ENCODE measurements at places on chromosomes 7 and 10. TPM values are rescaled to one million over a fixed set of nuclear protein-coding genes. Genes with fewer than 3 reads are reported as not detected.

DNA sequence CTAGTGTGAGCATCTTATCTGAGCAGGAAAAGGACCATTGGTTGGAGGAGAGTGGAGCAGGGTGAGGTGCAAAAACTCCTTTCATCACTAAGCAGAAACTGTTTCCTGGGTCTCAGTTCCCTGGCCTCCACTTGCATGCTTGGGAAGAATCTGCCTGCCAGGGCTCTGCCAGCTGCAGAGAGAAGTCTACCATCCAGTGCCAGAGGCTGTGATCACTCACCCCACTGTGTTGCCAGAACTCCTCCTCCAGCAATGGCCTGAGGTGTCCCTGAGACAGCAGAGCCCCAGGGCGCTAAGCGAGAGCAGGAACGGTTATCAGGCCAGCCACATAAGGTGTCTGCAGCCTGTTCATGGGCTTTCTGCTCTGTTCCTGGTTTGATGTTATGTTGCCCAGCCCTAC, 991.4 kb downstream of the CCSER2 start:
- H3K27ac ChIP-seq, result no peak overlapping the region
- no peaks in the 10 kb centered on the region for H3K36me3 ChIP-seq
- H3K4me3 ChIP-seq, result no peak overlapping the region
- DNase-seq, result no peak

DNA sequence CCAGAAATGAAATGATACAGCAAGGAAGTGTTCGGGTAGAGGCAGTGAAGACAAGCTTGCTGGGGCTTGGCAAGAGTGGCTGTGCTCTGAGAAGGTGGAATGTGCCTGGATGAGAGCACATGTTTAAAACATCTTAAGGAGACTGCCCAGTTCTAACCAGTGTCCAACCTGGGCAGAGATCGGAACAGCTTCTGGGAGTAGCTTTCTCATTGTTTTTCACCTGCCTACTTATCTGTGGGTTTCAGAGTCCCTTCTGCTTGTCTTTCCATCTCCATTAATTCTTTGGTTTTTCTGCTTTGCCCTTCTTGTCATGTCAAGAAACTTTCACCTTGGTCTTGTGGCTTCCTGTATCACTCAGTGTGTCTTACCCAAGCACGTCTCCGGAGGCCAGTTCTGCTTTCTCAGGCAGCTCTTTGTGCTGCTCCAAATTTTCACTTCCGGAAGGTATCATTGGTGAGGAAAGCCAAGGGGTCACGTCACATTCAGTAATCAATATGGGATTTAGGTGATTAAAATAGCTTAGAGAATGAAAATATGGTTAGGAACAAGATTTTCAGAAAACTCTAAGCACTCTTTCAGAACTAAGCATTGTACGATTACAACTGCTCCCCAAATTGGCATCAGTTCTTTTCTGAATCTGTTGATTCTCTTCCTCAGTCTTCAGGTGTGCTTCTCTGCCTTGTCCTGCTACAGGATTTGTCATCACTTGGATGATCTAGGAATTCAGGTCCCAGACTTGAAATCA, 5.5 kb upstream of the LAMB4 start:
- peaks cover 14% of the 10 kb centered on the region for H3K4me1 ChIP-seq
- DNase-seq, result peak; percentile 34
- no peaks in the 10 kb centered on the region for H3K36me3 ChIP-seq
- H3K4me3 ChIP-seq, result no peak overlapping the region

DNA sequence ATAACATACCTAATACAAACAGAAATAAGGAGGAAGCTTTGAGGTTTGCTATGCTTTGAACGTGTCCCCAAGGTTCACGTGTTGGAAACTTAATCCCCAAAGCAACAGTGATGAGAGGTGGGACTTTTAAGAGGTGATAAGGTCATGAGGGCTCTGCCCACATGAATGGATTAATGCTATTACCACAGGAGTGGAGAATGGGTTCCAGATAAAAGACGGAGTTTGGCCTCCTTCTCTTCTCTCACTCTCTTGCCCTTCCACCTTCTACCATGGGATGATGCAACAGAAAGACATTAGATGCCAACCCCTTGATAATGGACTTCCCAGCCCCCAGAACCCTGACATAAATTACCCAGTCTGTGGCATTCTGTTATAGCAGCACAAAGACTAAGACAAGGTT, 9.6 kb downstream of the ITGB1 start:
- H3K27me3 ChIP-seq, result no peaks in the 10 kb centered on the region
- H3K4me3 ChIP-seq, result peak overlapping the region; percentile 5
- no peak for DNase-seq
- H3K27ac ChIP-seq, result peak overlapping the region; percentile 4
- peaks cover 53% of the 10 kb centered on the region for H3K36me3 ChIP-seq

- H3K27me3 ChIP-seq, result no peaks in the 10 kb centered on the region
- peak overlapping the region; percentile 84 for H3K27ac ChIP-seq
- H3K4me1 ChIP-seq, result peaks cover 54% of the 10 kb centered on the region
- peak overlapping the region; percentile 85 for H3K4me3 ChIP-seq
- peaks cover 34% of the 10 kb centered on the region for H3K36me3 ChIP-seq
Observed at GRCh38 chr10:30432622-30433305, 1.2 kb upstream of the MAP3K8 start.

DNA sequence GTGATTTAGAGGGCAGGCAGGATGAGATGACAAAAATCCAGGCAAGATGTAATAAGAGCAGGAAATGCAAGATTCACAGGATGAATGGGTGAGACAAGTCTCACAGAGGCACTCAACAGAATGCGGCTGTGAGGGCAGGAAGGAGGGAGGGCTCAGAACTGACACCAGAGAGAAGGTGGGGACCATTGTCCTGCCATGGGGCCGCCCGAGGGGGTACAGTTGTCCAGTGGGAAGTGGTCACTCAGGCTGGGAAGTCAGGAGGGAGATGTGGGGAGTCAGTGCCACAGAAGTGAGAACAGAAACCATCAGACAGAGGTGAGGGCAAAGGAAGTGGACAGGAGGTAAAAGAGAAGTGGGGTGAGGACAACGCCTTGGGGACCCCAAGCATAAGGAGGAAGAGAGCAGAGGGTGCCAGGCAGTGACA, 8.9 kb downstream of the HIP1 start:
- peaks cover 27% of the 10 kb centered on the region for H3K4me1 ChIP-seq
- no peaks in the 10 kb centered on the region for H3K27me3 ChIP-seq
- no peaks in the 10 kb centered on the region for H3K36me3 ChIP-seq

Gene GPR15LG
- not detected for total RNA-seq

DNA sequence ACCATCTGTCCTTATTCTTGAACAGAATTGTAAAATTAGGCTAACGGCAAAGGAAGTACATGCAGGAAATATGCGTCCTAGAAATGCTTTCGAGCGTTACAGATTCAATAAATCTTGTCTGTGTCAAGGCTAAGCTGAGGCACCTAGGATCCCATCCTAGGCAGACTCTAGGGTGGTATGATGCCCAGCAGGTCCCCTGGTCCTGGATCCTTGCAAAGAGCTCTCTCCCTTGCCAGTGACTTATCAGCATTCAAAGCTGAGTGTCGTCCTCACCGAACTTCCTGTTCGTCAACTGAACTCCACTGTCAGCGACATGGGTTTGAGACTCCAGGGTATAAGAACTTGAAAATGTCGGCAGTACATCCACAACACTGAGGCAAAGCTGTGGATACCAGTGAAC, 61.5 kb downstream of the AKR1E2 start:
- no peaks in the 10 kb centered on the region for H3K27me3 ChIP-seq
- H3K4me3 ChIP-seq, result no peak overlapping the region
- H3K4me1 ChIP-seq, result peaks cover 3% of the 10 kb centered on the region
- DNase-seq, result no peak

DNA sequence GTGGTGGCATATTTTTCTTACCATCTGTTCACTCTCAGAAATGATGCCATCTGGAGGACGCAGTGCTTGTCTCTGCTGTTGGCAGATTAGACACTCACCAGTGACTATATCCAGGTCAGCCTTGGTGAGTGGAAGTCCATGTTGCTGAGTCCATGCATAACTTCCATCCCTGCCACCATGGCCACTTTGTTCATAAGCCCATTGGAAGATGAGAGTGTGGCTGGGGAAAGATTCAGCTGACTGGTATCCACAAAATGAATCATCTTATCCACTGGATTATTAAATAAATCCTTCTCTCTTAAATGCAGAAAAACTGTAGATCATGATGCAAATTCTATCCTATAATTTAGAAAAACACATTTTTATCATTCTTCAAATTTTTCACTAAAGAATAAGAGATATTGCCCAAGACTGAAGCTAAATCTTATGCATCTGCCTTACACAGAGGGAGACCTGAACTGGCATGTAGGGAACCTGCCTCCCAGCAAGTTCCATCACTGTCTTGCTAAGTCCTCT, 726.9 kb downstream of the TNS3 start:
- H3K4me3 ChIP-seq, result no peak overlapping the region
- no peaks in the 10 kb centered on the region for H3K4me1 ChIP-seq
- no peaks in the 10 kb centered on the region for H3K27me3 ChIP-seq

Gene CHST15
- total RNA-seq, result 0.20 TPM

DNA sequence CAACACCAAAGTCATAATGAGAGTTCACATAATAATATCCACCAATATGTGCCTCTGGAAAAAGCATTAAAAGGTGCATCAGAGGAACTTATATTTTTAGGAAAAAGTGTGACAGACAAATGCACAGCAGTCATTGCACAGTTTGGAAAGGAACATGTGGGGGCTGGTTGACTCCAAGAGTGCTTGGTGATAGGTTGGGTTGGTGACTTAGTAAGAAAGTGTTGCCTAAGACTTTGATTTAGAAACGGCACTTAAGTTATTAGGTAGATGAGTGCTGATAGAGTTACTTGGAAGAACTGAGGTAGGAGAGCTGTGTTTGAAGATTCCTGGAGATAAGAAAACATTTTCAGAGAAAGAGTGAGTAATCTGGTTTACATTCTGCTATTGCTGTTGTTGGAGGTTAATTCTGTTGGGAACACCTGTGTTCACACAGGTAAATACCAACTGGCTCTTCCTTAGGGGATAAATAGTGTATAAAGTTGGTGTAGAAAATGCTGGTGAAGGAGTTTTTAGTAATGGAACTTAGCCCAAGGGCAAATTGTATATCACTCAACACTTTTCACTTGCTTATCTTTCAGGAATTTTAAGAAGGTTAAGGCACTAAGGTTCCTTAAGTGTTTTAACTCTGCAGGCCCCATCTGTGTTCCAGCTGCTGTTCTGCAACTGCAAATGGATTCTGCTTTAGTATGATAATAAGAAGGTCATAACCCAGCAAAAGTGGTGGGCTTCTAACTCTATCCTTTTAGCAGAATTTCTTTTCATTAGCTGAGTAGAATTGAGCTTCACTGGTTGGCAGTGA, 196.1 kb downstream of the NSUN6 start:
- peaks cover 1% of the 10 kb centered on the region for H3K27me3 ChIP-seq
- peaks cover 6% of the 10 kb centered on the region for H3K4me1 ChIP-seq
- H3K4me3 ChIP-seq, result no peak overlapping the region
- H3K36me3 ChIP-seq, result no peaks in the 10 kb centered on the region

GRCh38 chr7:6608794-6609193, 6.6 kb upstream of the ZNF853 start:
- no peak overlapping the region for H3K27ac ChIP-seq
- H3K4me3 ChIP-seq, result no peak overlapping the region
- no peak for DNase-seq

All from activated CD4-positive, alpha-beta memory T cell treated with anti-CD3 and anti-CD28 coated beads, Interleukin-2, amount 10 ng/mL, durations not matched to agents 7 days and 5 days (primary cell).